Mesenchymal stem cell (in vitro differentiated cells and primary cell): ENCODE measurements at places on chromosomes 12 and 14.

GRCh38 chr12:93569656-93570551, 2.6 kb upstream of the SOCS2 start:
- H3K27ac ChIP-seq = no peak overlapping the region
- peaks cover 15% of the 10 kb centered on the region for H3K27me3 ChIP-seq

- H3K4me3 ChIP-seq = no peak overlapping the region
- peaks cover 10% of the 10 kb centered on the region for H3K36me3 ChIP-seq
- peak; percentile 48 for DNase-seq
- no peak overlapping the region for H3K27ac ChIP-seq
- H3K4me1 ChIP-seq = peaks cover 22% of the 10 kb centered on the region
- no peaks in the 10 kb centered on the region for H3K27me3 ChIP-seq
Observed at GRCh38 chr12:3127832-3128231, 50.7 kb downstream of the TSPAN9 start.

- no peak overlapping the region for H3K4me3 ChIP-seq
- DNase-seq = no peak
- H3K27ac ChIP-seq = no peak overlapping the region
- H3K4me1 ChIP-seq = peaks cover 8% of the 10 kb centered on the region
- H3K27me3 ChIP-seq = no peaks in the 10 kb centered on the region
- no peaks in the 10 kb centered on the region for H3K36me3 ChIP-seq
Observed at GRCh38 chr14:102180248-102180998, 40.7 kb downstream of the WDR20 start.

- H3K27ac ChIP-seq = no peak overlapping the region
- no peak overlapping the region for H3K4me3 ChIP-seq
- H3K4me1 ChIP-seq = peaks cover 3% of the 10 kb centered on the region
- no peaks in the 10 kb centered on the region for H3K36me3 ChIP-seq
- DNase-seq = peak; percentile 20
- H3K27me3 ChIP-seq = no peaks in the 10 kb centered on the region
Observed at GRCh38 chr12:104643093-104643818, 186.5 kb downstream of the CHST11 start.

DNA sequence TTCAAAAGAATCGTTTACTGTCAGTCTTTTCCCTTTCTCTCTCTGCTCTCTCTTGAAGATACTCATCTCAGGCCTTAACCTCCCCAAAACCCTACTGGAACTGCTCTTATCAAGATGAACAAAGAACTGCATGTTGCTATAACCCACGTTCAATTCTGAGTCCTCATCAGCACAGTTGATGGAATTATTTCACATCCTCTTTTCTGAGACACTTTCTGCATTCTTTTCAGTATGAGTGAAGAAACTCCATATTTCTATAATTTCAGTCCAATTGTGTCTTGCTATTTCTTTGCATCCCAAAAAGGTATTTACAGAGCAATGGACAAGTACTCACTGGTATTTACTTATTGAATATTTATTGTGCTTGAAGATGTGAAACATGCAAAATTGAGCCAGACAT, 160.1 kb upstream of the CPNE8 start:
- H3K4me3 ChIP-seq = no peak overlapping the region
- H3K27ac ChIP-seq = no peak overlapping the region
- H3K36me3 ChIP-seq = no peaks in the 10 kb centered on the region
- no peak for DNase-seq
- no peaks in the 10 kb centered on the region for H3K4me1 ChIP-seq
- no peaks in the 10 kb centered on the region for H3K27me3 ChIP-seq

DNA sequence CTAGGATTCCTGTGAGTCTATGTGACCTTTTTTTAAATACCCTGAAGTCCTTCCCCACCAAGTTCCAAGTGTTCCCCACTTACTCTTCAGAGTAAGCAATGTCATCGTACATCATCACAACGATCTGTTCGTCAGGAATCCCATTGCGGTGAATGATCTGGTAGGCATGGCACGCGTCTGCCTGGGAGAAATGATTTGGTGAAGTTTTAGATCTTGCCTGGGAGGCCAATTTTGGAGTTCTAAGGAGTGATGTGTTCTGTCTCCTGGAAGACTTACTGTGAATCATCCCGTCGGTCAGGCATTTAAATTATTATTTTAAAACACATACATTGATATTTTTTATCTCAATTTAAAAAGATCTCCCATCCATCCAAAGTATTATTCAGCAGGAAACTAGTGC, 29.8 kb downstream of the LGMN start:
- no peaks in the 10 kb centered on the region for H3K4me1 ChIP-seq
- no peak overlapping the region for H3K27ac ChIP-seq
- H3K36me3 ChIP-seq = peaks cover 7% of the 10 kb centered on the region
- DNase-seq = peak; percentile 26
- no peaks in the 10 kb centered on the region for H3K27me3 ChIP-seq

GRCh38 chr12:69610126-69610525, 581 bp downstream of the LRRC10 start:
- no peaks in the 10 kb centered on the region for H3K4me1 ChIP-seq
- no peak overlapping the region for H3K27ac ChIP-seq
- H3K4me3 ChIP-seq = no peak overlapping the region
- H3K36me3 ChIP-seq = no peaks in the 10 kb centered on the region

- no peaks in the 10 kb centered on the region for H3K36me3 ChIP-seq
- H3K27me3 ChIP-seq = no peaks in the 10 kb centered on the region
- DNase-seq = peak; percentile 54
- peaks cover 15% of the 10 kb centered on the region for H3K4me1 ChIP-seq
Observed at GRCh38 chr14:69612014-69612782, 802 bp downstream of the SUSD6 start.

DNA sequence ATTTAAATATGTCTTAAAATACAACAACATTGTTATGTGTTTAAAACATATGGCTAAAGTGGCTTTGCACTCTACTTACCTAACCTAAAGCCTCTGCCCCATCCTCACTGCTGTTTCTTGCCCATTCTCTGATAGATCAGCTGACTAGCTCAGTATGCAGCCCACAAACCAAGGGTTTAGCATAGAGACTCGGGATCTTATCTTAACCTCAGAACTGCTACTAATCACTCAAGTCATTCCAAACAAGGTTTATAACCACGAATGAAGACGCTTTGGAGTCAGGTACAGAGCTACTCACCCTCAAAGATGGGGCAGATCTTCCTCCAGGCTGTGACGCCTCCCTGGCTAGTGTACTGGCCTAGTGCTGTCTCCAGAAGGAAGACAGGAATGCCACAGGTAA, 19.3 kb downstream of the SLC6A13 start:
- no peaks in the 10 kb centered on the region for H3K4me1 ChIP-seq
- no peaks in the 10 kb centered on the region for H3K36me3 ChIP-seq
- no peak for DNase-seq
- H3K27me3 ChIP-seq = peaks cover 11% of the 10 kb centered on the region
- no peak overlapping the region for H3K4me3 ChIP-seq

DNA sequence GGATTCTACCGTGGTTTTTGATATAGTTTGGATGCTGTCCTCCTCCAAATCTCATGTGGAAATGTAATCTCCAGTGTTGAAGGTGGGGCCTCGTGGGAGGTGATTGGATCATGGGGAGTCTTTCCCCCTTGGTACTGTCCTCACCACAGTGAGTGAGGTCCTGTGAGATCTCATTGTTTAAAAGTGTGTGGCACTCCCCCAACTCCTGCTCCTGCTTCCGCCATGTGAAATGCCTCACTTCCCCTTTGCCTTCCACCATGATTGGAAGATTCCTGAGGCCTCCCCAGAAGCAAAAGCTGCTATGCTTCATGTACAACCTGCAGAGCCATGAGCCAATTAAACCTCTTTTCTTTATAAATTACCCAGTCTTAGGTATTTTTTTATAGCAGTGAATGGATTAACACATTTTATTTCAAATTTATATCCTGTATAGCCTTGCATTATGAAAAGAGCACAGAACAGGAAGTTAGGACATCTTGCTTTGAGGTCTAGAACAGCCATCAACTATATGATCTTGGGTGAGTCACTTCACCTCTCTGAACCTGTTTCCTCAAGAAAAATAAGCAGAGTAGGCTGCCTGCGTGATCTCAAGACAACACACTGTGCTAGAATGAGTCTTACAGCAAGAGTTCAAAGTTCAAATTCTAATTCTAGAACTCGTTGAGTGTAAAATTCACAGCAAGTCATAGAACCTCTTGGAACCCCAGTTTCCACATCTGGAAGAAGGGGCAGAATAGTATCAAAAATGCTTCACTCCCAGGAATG, 160.9 kb upstream of the EEA1 start:
- peaks cover 5% of the 10 kb centered on the region for H3K4me1 ChIP-seq
- DNase-seq = peak; percentile 89
- no peak overlapping the region for H3K4me3 ChIP-seq
- no peaks in the 10 kb centered on the region for H3K27me3 ChIP-seq

- peaks cover 41% of the 10 kb centered on the region for H3K27me3 ChIP-seq
- DNase-seq = no peak
- no peak overlapping the region for H3K4me3 ChIP-seq
- H3K36me3 ChIP-seq = no peaks in the 10 kb centered on the region
- H3K4me1 ChIP-seq = no peaks in the 10 kb centered on the region
Observed at GRCh38 chr12:132357623-132358186, 28.3 kb upstream of the GALNT9 start.

GRCh38 chr12:56836800-56837663, 73.9 kb downstream of the HSD17B6 start:
- H3K27ac ChIP-seq = peak overlapping the region; percentile 30
- H3K4me3 ChIP-seq = no peak overlapping the region
- DNase-seq = peak; percentile 71
- H3K4me1 ChIP-seq = peaks cover 18% of the 10 kb centered on the region
- H3K27me3 ChIP-seq = no peaks in the 10 kb centered on the region

- H3K4me1 ChIP-seq = no peaks in the 10 kb centered on the region
- no peak overlapping the region for H3K27ac ChIP-seq
- H3K36me3 ChIP-seq = no peaks in the 10 kb centered on the region
- H3K27me3 ChIP-seq = no peaks in the 10 kb centered on the region
Observed at GRCh38 chr14:86072116-86072894, 542.4 kb downstream of the FLRT2 start.

- H3K4me3 ChIP-seq = no peak overlapping the region
- H3K4me1 ChIP-seq = peaks cover 30% of the 10 kb centered on the region
- H3K27me3 ChIP-seq = no peaks in the 10 kb centered on the region
- no peak overlapping the region for H3K27ac ChIP-seq
Observed at GRCh38 chr14:95296966-95297365, 22.7 kb downstream of the CLMN start.

DNA sequence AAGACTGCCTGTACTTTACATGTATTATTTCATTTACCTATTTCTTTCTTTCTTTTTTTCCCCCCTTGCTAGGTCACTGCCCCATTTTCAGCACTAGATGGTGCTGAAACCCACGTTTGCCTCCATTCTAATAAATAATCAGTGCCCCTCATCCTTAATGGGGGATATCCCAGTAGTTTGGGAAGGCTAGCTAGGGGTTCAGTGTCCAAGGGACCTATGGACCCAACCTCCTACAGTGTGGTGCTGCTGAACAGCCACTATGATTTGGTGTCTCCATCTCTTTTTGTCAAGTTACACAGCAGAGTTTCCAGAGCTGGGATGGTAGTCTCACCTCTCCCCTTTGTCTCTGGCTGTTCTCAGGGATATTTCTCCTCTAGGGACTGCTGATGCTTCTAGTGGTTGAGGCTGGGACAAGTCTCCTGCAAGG, 6.5 kb upstream of the HCFC2 start:
- H3K4me1 ChIP-seq = no peaks in the 10 kb centered on the region
- H3K27ac ChIP-seq = no peak overlapping the region
- H3K27me3 ChIP-seq = no peaks in the 10 kb centered on the region
- H3K36me3 ChIP-seq = no peaks in the 10 kb centered on the region

GRCh38 chr12:1882850-1883470, 35.5 kb downstream of the CACNA2D4 start:
- H3K4me3 ChIP-seq = no peak overlapping the region
- no peaks in the 10 kb centered on the region for H3K4me1 ChIP-seq
- H3K27ac ChIP-seq = no peak overlapping the region
- DNase-seq = no peak
- peaks cover 12% of the 10 kb centered on the region for H3K27me3 ChIP-seq

DNA sequence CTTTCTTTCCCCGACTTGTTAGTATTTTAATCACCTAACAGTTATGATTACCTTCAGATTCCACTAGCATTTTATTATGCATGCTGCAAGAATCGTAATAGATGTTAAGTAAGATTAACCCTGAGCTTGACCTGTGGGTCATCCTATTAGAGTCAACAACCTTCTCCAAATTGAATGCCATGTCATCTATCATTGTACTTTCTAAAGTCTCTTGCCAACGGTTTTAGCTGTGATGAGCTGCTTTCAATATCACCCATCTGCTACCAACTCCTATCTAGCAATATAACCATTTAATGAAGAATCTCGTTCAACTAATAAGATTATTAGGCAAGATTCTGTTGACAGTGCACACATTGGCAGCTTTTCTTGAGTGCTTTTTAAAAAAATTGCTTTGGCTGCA, 33.7 kb downstream of the DACT1 start:
- no peak overlapping the region for H3K27ac ChIP-seq

- H3K36me3 ChIP-seq = no peaks in the 10 kb centered on the region
- no peak overlapping the region for H3K4me3 ChIP-seq
- no peak overlapping the region for H3K27ac ChIP-seq
- DNase-seq = no peak
- peaks cover 40% of the 10 kb centered on the region for H3K27me3 ChIP-seq
Observed at GRCh38 chr14:80965037-80965436, 9.6 kb downstream of the TSHR start.

- no peaks in the 10 kb centered on the region for H3K36me3 ChIP-seq
- H3K27ac ChIP-seq = no peak overlapping the region
- no peak for DNase-seq
Observed at GRCh38 chr14:51431033-51431709, 191.1 kb downstream of the TMX1 start.

DNA sequence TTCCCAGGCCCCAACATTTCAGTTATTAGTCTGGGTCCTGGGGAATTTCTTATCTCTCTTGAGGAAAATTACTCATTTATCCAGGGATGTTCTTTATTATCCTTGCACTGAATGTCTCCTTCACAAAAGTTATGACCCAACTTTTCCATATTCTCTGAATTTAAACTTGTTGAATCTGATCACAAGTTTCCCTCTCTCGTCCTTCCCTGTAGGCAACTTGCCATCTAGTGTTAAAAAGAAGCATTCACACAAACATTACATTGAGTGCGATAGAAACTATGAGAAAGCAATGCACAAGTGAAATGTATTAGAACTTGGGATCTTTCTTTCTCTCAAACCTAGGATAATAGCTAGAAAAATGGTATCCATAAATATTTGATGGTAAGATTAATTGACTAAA, 608.4 kb downstream of the FSCB start:
- no peaks in the 10 kb centered on the region for H3K27me3 ChIP-seq
- no peak overlapping the region for H3K4me3 ChIP-seq
- no peak for DNase-seq
- no peaks in the 10 kb centered on the region for H3K4me1 ChIP-seq
- no peak overlapping the region for H3K27ac ChIP-seq

GRCh38 chr14:99157676-99158075, 114.3 kb downstream of the BCL11B start:
- H3K4me1 ChIP-seq = no peaks in the 10 kb centered on the region
- H3K36me3 ChIP-seq = no peaks in the 10 kb centered on the region
- H3K27me3 ChIP-seq = no peaks in the 10 kb centered on the region
- no peak overlapping the region for H3K4me3 ChIP-seq
